RWPE2 (cell line): ENCODE measurements at places on chromosomes 2 and 18.

GRCh38 chr2:30439296-30439695 lies 7.8 kb upstream of the LCLAT1 start:
- DNase-seq: no peak

- DNase-seq: no peak
Observed at GRCh38 chr2:71940695-71941094, 207.0 kb downstream of the CYP26B1 start.

- no peak for DNase-seq
Observed at GRCh38 chr2:191171286-191171685, 20.5 kb upstream of the STAT4 start.

DNA sequence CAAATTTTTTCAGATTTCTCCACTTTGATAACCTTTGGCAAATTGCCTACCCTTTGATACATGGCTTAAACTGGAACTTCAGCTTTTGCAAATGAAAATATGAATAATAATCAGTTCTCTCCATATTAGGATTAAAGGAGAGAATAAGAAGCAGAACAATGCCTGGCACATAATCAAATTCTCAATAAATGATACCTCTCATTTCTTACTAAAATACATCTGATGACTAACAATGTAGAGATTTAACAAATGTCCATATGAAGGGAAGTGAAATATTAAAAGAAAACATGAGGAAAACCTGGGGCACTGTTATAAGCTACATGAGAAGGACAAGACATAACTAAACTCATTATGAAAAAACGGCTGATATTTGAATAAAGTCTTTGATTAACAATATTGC lies 1103.6 kb downstream of the LRP1B start:
- DNase-seq: no peak

DNA sequence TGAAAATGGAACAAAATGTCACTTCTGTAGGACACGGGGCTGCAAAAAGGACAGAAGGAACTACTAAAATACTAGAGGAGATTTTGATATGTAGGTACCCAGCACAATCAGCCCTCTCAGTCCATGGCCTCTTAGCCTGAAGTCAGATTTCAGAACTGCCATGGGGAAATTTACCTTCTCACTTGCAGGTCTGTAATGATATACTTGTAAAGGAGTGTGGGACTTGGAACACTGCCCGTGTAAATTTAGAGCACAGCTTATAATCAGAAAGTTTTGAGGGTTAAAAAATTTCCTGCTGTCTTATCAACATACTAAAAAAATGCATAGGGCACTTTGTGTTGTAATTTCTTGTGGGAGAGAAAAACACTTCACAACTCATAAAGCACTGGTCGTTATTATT lies 60.6 kb downstream of the ZEB2 start:
- no peak for DNase-seq

- DNase-seq: no peak
Observed at GRCh38 chr2:42133771-42134195, 35.4 kb upstream of the EML4 start.

DNA sequence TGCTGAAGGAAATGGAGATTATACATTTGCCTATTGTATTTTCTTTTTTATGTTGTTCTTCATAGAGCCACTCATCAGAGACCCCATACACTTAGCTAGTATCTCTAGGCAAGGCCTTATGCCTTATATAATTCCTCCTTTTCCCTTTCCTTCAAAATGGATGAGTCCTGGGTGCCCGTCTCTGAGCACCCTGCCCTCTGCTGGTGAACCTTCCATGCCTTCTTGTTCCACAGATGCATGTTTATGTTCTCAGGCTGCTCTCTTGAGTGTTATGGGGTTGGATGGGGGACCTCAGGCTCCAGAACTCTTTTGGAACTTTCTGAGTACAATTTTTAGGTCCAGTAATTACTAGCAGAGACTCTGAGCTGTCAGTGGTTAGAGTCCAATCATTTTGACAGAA lies 368.6 kb upstream of the SPRED2 start:
- no peak for DNase-seq

DNA sequence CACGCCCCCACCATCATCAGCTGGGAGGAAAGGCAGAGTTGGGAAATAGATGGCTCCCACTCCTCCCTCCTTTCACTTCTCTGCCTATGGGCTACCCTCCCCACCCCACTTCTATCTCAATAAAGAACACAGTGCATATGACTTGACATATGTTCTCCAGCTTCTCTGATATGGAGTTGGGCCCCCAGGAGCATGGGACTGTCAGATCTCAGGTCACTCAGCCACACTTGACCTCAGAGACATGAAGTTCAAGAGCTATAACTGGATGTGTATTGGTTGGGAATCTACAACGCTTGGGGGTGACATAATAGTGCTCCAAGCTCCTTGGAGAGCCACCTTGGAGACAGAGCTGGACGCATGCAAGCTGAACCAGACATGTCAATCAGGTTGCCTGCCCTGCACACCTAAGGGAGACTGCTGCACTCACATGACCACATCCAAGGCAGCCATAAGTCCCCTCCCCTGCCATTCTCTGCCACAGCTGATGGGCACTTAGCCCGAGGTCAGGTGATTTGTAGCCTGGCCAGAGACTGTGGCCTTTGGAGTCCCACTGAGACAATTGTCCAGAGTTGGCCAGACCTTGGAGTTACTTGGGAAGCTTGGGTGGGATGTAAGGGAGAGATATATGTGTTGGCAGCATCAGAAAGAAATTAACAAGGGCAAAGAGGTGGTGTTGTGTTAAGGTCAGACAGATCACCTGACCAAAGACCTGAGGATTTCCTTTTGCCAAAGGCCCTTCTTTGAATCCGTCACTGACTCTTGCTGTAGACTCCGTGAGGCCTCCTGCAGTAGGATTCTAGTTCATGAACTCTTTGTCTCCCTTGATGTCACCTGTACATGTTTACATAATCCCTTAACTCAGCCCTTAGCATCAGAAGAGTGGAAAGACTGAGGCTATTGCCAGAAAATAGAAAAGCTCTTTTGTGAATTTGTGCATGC lies 3.7 kb downstream of the INHA start:
- no peak for DNase-seq

- DNase-seq: no peak
Observed at GRCh38 chr2:34985474-34985873, 1370.1 kb upstream of the CRIM1 start.

DNA sequence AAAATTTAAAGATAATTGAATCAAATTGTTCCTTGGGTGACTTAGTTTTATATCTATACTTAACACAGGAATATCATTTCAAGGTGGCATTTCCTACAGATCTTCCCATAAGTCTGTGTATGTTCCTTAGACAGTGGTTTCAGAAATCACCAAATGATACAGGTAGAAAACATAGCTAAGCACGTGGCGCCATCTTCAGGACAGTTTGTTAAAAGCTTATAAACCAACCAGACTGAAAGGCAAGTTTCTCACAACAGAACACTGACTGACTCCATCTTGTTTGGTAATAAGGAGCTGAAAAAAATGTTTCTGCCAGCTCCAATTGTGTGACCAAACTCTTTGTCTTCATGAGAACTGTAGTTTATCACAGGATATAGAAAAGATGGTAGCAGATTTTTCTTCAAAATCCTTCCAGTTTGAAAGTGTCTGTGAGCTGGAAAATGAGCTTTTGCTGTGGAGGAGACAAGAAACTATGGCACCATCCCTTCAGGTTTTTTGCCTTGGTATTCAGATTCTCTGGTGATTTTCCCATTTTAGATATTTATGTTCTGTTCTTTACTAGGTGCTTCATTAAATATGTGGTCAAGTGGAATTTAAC lies 34.8 kb upstream of the NEUROD1 start:
- DNase-seq: no peak

GRCh38 chr18:35024965-35025364 lies 16.2 kb upstream of the MAPRE2 start:
- no peak for DNase-seq

DNA sequence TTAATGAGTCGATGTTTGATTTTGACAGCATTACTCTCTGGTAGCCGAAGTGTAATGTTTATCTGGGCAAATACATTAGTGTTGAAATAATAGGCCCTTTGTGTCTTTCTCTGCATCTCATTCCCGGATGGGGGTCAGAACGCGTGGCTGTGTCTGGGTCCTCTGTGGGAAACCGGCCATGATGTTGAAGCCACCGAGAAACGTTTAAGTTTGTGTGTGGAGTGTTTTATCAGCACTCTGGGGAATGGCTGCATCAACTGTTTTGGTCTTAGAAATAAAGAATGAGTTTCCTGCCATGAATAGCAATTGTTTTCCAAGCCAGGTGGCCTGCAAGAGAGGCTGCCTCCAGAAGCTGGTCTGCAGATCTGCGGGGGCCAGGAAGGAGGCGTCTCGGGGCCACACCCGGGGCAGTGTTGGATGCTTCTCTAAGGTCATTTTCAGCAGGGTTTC lies 69.7 kb downstream of the RNF144A start:
- DNase-seq: no peak

GRCh38 chr2:143321994-143322393 lies 192.8 kb downstream of the ARHGAP15 start:
- no peak for DNase-seq

DNA sequence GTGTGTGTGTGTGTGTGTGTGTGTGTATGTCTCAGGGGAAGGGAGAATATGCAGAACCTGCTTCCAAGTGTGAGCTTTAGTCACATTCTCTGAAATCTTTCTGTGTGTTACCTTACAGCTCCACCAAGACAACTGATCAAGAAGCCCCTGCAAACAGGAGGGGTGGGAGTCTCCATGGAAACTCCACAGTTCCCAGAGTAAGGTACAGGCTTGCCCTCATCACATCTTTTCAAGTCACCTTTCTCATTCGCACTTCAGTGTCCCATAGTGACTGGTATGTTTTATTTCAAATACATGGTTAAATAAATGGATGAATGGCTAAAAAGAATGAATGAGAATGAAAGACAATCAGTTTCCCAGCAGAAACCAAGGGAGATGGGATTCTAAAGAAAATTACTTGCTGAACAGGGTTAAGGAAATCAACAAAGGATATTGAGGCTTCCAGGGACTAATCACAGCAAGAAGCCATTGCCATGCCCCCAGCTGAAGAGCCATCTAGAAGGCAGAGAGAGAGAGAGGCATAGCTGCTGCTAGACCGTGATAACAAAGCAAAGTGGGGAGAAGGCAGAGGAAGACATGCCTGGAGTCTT lies 987.2 kb upstream of the CELF4 start:
- no peak for DNase-seq

DNA sequence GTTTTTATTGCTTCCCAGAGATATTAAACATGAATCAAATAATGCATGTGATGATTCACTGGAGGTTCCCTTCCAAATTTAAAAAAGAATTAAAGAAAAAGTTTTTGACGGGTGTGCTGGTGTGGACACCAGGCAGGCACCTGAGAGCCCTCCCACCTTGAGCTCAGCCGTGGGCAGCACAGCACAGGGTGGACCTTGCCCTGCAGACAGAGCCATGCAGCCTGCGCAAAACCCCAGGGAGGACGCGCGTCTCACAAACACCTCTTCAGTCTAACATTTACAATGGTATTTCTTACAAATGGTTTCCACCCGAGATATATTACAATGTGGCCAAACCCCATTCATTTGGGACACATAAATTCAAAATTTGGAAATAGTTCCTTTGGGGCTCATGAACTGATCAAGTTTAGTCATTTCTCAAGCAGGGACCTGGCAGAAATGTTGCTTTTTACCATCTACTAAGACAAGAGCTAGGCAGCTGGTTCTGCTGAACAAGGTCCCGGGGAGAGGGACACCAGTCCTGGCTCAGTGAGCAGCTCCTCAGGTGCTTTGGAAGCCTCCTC lies 45.4 kb downstream of the ODC1 start:
- DNase-seq: no peak
